ENCODE measurements at places on chromosomes 12 and 14.

GRCh38 chr12:112020947-112021457 is 7.8 kb downstream of the ERP29 start:
- DNase-seq, result no peak

- no peak for DNase-seq
These were observed 31.5 kb downstream of the EPS8 start for GRCh38 chr12:15757553-15758255.

DNA sequence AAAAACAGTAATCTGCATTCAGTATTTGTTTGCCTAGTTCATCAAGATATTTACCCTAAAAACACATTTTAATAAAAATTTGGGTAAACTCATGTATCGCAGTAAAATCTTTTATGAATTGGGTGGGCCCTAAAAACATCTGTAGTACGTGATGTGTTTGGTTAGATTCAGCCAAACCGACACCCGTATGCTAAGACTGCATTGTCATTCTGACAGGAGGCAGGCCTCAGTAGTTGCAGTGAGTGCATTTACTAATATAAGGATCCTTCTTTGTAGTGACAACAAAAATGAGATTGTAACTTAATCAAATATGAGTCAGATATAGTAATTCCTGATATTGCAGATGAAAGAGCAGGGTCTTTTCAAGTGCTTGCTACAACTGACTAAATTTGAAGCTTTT is 191.8 kb downstream of the SLC16A7 start:
- DNase-seq, result no peak

GRCh38 chr14:72625689-72626088 is 268.2 kb downstream of the DPF3 start:
- DNase-seq, result no peak

- no peak for DNase-seq
These were observed 16.4 kb downstream of the FOS start for GRCh38 chr14:75295061-75295461.

- DNase-seq, result no peak
These were observed 135.8 kb downstream of the INSM2 start for GRCh38 chr14:35669782-35670181.

DNA sequence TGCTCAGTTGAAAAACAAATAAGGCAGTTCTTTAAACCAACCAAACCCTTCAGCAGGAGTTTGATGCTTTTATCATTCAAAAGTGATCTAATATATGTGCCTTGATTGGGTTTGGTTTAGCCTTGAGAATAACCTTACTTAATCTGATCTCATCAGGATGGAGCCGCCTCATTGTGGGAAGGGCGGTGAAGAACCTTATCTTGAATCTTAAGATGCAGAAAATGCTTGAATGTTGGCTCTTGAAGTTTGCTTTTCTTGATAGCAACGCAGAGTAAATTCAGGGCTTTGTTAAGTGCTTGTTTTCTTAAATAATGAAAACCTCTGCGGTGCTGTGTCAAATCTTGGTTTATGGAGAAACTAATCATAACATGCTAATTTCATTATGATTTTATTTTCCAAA is 138.2 kb downstream of the MON2 start:
- DNase-seq, result no peak

All from T-cell (primary cell).